ENCODE measurements at places on chromosomes 2 and 18. TPM values are rescaled to one million over a fixed set of nuclear protein-coding genes. Genes with fewer than 3 reads are reported as not detected.
A peak's percentile ranks its signal among the peaks of the same experiment; 100 is the strongest.

- peak; percentile 45 for DNase-seq
Measured at GRCh38 chr18:48842259-48843061, 108.3 kb downstream of the SMAD7 start.

GRCh38 chr2:37167636-37168180, 10.9 kb upstream of the EIF2AK2 start:
- DNase-seq, result no peak

DNA sequence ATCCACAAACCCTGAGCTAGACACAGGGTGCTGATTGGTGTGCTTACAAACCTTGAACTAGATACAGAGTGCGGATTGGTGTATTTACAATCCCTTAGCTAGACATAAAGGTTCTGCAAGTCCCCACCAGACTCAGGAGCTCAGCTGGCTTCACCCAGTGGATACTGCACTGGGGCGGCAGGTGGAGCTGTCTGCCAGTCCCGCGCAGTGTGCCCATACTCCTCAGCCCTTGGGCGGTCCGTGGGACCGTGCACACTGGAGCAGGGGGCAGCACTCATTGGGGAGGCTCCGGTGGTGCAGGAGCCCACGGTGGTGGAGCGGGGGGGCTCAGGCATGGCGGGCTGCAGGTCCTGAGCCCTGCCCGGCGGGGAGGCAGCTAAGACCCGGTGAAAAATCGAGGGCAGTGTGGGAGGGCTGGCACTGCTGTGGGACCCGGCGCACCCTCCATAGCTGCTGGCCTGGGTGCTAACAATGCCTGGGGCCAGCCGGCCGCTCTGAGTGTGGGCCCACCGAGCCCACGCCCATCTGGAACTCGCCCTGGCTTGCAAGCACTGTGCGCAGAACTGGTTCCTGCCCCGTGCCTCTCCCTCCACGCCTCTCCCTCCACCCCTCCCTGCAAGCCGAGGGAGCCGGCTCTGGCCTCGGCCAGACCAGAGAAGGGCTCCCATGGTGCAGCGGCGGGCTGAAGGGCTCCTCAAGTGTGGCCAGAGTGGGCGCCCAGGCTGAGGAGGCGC, 75.6 kb downstream of the MOB4 start:
- DNase-seq, result no peak

DNA sequence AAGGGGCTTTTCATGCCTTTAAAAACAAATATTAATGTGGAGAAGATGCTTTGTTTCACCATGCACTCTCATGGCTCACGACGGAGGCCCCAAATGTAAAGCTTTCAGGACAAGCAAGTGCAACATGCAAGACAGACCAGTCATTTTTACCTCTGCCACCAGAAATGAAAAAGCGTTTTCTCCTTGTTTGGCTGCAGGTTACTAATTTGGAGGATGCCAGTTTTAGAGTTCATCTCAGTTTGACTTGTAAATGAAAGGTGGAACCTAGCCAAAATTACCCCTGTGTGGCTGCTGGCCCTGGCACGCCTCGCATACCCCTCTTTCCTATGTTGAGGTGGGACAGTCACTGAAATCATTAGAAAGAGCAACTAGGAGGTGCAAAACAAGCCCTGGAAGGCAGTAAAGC, 138.6 kb downstream of the BCL2 start:
- DNase-seq, result no peak

DNA sequence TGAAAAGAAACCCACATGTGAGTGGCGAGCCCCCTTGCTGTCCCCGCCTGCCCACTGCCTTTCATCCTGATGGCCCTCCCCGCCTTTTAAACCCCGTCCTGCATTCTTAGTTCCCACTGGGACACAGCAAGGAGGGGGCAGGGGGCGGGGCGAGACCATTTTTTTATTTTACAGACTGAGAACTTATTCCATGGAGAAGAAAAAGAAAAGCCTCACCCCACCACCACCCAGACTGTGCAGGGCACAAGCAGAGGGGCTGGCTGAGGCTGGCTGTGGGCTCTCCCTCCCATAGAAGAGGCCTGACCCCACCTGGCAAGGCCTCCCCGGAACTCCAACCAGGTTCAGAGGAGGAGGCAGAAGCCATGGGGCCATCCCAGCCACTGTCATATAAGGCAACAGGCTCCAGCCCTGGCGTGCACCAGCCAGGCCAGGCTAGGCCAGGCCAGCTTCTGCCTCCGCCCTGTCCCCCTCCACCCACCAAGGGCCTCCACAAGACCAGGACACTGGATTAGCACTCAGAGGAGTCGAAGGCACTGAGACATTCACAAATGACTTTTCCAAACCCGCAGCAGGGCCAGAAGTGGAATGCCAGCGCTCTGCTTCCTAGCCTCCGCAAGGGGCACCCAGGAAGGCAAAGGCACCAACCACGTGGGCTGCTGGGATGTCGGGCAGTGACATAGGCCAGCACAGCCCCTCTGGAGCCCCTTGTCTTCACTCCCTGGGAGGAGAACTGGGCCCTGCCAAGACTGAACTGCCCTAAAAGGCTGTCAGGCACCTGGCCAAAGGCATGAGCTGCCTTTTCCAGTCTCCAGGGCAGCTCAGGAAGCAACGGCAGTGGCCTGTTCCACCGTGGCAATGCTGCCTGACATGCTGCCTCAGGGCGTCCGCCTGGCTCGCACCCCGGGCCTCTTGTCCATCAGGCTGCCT, 37.5 kb upstream of the SEMA4C start:
- DNase-seq, result peak; percentile 65

DNA sequence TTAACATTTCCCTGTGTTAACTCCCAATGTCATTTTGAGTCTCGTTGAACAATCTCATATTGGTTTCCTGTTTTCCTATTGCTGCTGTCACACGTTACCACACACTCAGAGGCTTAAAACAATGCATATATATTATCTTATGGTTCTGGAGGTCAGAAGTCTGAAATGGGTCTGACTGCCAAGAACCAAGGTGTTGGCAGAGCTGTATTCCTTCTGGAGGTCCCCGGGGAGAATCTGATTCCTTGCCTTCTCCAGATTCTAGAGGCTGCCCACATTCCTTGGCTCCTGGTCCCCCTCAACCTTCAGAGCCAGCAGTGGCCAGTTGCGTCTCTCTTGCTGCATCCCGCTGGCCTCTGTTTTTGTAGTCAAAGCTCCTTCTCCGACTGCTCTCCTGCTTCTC, 17.5 kb downstream of the COL4A4 start:
- DNase-seq, result no peak

- DNase-seq, result no peak
Measured at GRCh38 chr2:37796481-37796880, 125.0 kb upstream of the CDC42EP3 start.

- DNase-seq, result no peak
Measured at GRCh38 chr2:42051543-42052235, 3.9 kb downstream of the PKDCC start.

- DNase-seq, result no peak
Measured at GRCh38 chr18:45549290-45549689, 66.0 kb upstream of the SLC14A2 start.

GRCh38 chr2:213733893-213734292, 449.6 kb downstream of the SPAG16 start:
- no peak for DNase-seq

GRCh38 chr2:82697231-82697630, 1761.8 kb downstream of the SUCLG1 start:
- DNase-seq, result no peak

- no peak for DNase-seq
Measured at GRCh38 chr2:175462246-175462645, 280.7 kb upstream of the ATP5MC3 start.

MSTN gene
- total RNA-seq, result 0.18 TPM

ANTXR1 gene
- total RNA-seq, result 54.3 TPM

ALK gene
- 1.1 TPM for total RNA-seq

MARCHF4 gene
- total RNA-seq, result 0.12 TPM

DSG1 gene
- total RNA-seq, result not detected

MEP1B gene
- total RNA-seq, result not detected

Data from lower lobe of right lung (tissue), 2 donors.